ENCODE measurements at places on chromosomes 1 and 21.

GRCh38 chr1:15918962-15919715 is 56.8 kb downstream of the ZBTB17 start:
- no peak for DNase-seq

GRCh38 chr1:82284213-82284612 is 483.5 kb downstream of the ADGRL2 start:
- no peak for DNase-seq

DNA sequence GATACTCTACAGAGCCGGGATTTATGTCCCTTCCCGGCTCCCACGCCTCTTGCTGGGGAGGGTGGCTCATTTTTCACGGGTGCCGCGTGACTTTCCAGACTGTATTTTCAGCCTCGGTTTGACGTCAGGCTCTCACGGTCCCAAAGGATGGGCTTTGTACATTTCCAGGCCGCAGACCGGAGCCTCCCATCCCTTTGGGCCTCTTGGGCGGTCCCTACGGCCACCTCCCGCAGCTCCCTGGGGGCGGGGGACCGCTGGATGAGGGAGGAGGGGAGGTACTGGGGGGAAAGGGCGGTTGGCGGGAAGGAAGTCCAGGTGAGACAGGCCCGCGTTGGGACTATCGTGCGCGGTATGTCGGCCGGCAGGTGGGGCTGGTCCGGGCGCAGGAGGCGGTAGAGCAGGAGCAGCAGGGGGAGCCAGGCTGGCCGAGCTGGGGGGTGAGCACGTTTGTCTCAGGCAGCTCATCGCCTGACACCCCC is 17.9 kb downstream of the UBL4B start:
- no peak for DNase-seq

DNA sequence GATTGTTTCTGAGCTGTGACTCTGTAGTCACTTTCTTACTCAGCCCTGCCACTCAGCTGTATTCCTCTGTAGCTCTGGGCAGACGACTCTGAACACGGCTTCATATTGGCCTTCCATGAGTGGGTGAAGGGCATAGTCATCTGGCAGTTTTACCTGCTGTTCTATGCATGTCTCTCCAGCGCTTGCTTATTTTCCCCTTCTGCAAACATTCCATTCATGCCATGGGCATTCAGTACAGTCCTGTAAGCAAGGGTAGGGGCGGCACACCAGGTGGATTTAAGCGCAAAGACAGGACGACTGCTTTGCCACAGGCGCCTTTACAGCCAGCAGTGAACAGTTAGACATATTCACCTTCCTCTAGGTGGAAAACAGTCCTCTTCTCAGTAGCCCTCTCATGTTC is 4.4 kb upstream of the WDR26 start:
- no peak for DNase-seq

- DNase-seq: no peak
Observed at GRCh38 chr1:181604482-181605249, 121.3 kb downstream of the CACNA1E start.

GRCh38 chr1:45442272-45442671 is 48.7 kb downstream of the TESK2 start:
- DNase-seq: no peak

- no peak for DNase-seq
Observed at GRCh38 chr1:52482326-52483004, 70.4 kb downstream of the TUT4 start.

GRCh38 chr1:242524571-242525359 is at the start of gene PLD5:
Gene PLD5 (minus strand): TSS chr1:242524697.
- no peak for DNase-seq

GRCh38 chr1:177368255-177368654 is 197.5 kb downstream of the BRINP2 start:
- no peak for DNase-seq

- no peak for DNase-seq
Observed at GRCh38 chr1:234907940-234908405, 220.7 kb downstream of the TOMM20 start.

DNA sequence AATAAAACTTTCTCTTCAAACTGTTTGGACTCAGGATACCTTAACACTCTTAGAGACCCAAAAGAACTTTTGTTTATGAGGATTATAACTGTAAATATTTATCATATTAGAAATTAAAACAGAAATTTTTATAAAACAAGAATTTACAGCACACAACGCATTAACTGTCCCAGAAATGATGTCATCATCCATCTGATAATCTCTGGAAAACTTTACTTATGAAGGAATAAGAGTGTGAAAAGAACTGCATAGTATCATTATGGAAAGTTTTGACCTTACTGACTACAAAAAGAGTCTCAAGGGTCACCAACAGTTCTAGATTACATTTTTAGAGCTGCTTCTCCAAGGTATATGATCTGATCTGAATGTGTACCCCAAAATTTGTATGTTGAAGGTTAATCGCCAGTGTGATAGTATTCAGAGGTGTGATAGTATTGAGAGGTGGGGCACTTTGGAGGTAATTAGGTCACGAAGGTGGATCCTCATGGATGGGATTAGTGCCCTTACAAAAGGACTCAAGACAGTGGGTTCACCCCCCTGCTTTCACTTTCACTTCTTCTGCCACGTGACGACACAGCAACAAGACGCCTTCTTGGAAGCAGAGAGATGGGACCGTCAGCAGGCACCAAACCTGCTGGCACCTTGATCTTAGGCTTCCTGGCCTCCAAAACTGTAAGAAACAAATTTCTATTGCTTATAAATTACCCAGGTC is 95.7 kb upstream of the NR5A2 start:
- DNase-seq: no peak

DNA sequence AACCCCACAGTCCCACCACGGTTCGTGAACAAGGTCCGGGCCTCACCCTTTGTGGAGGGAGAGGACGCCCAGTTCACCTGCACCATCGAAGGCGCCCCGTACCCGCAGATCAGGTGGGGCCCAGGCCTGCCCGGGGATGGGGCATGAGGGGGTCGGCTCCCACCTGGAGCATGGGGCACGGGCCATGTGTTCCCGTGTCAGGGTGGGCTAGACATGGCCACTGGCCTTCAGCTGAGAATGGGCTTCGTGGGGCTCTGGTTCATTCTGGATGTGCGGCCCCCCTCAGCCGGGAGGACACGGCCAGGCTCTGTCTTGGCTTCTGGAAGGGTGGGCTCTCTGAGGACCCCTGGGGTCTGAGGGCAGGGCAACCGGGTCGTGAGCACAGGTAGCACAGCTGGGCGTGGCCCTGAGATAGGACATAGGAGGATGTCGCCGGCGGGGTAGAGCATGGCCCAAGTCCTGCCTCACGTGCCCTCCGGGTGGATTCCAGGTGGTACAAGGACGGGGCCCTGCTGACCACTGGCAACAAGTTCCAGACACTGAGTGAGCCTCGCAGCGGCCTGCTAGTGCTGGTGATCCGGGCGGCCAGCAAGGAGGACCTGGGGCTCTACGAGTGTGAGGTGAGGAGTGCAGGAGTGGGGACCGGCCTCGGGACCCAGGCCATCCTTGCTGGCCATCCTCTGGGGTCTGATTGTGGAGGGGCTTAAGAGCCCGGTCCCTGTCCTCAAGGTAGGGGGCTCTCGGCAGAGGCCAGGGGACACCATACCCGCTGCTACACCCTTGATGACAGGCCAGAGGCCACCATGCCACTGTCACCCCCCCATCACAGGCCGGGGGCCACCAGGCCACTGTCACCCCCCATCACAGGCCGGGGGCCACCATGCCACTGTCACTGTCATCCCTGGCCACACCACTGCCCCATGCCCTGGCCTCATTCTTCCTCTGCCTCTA is 55.5 kb downstream of the TRIM11 start:
- DNase-seq: no peak

DNA sequence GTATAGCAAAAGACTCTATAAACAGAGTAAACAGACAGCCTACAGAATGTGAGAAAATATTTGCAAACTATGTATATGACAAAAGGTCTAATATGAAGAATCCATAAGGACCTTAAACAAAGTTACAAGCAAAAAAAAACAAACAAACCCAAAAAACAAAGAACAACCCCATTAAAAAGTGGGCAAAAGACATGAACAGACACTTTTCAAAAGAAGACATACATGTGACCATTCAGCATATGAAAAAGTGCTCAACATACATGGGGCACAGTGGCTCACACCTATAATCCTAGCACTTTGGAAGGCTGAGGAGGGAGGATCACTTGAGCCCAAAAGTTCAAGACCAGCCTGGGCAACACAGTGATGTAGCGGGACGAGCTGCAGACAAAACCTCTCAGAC is 17.9 kb upstream of the OR2B11 start:
- no peak for DNase-seq

DNA sequence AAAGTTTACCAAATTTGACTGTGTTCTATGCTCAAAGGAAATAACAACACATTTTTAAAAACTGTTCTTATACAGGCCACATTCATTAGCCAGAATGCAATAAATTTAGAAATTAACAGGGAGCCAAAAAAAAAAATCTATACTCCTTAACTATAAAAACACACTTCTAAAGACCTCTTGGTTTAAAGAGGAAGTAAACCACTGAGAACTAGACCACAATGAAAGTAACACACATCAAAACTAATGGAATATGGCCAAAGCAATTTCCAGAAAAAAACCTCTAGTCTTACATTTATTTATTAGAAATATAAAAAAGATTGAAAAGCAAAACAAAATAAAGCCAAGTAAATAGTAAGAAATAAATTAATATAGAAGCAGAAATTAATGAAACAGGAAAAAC is 48.9 kb upstream of the GADD45A start:
- no peak for DNase-seq

DNA sequence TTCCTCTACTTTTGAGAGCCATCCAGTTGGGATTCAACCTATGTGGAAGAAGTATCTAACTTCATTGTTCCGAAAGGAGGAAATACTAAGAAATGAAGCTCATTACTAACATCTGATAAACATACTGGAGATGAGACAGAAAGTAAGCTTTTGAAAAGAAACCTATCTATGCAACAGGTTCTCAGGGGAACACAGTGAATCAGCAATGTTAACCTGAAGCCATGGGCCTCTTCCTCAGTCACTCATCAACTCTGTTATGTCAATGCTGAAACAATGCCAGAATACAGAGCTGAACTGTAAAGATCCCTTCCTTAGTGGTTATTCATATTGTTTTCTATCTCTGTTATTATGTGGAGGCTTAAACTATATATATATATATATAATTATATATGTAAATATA is 55.5 kb upstream of the ESRRG start:
- DNase-seq: no peak

- DNase-seq: no peak
Observed at GRCh38 chr1:101219924-101220870, 16.6 kb upstream of the S1PR1 start.

DNA sequence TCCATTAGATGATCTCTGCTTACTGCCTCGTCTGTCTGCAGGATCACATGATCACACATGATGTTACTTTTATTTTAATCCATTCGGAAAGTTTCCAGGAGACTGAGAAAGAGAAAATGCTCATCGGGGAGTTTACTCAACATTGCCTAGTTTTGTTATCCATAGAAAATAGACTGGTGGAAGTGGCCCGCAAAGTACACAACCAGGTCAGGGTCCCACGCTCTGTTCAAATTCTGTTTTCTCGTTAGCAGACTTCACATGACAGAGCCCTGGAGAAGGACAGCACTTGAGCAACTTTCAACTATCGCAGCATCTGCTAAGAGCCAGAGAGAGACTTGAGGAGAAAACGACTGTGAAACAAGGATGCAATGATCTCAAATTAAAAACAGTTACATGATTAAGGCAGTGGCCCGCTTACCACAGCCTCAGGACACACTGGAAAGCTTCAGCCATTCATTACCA is 44.2 kb downstream of the ADAMTS1 start:
- DNase-seq: no peak

All from renal cortex interstitium (tissue), 15 donors.